ENCODE measurements at places on chromosomes 2 and 18. TPM values are rescaled to one million over a fixed set of nuclear protein-coding genes. Genes with fewer than 3 reads are reported as not detected.

GRCh38 chr2:223959688-223960087 lies 2.4 kb downstream of the MRPL44 start:
- no peak for DNase-seq

- DNase-seq = no peak
These were observed 686.5 kb downstream of the EPHA4 start for GRCh38 chr2:220885593-220885992.

GRCh38 chr2:103176294-103176915 lies 414.6 kb downstream of the TMEM182 start:
- no peak for DNase-seq

- no peak for DNase-seq
These were observed 15.2 kb downstream of the GKN2 start for GRCh38 chr2:68937346-68938055.

GRCh38 chr2:127721311-127721977 lies 20.1 kb downstream of the SFT2D3 start:
- no peak for DNase-seq

DNA sequence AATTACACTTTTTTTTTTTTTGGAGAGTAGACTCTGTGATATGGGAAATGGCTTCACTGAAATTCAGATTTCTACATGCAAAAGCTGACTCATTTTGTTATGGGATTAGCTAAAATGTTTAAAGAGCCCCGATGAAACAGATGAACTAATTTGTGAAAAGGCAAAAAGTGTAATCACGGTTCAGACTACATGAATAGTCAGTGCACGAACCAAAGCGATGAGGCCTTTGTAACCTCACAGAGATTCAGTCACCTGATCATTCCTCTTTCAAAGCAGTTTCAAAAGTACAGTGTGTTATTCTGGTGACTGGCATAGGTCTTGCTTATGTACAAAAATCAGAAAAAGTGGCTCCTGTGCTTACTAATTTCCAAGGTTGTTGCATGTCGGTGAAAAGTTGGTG lies 44.6 kb downstream of the TGIF1 start:
- no peak for DNase-seq

- no peak for DNase-seq
These were observed 213.0 kb upstream of the SETBP1 start for GRCh38 chr18:44467718-44468117.

DNA sequence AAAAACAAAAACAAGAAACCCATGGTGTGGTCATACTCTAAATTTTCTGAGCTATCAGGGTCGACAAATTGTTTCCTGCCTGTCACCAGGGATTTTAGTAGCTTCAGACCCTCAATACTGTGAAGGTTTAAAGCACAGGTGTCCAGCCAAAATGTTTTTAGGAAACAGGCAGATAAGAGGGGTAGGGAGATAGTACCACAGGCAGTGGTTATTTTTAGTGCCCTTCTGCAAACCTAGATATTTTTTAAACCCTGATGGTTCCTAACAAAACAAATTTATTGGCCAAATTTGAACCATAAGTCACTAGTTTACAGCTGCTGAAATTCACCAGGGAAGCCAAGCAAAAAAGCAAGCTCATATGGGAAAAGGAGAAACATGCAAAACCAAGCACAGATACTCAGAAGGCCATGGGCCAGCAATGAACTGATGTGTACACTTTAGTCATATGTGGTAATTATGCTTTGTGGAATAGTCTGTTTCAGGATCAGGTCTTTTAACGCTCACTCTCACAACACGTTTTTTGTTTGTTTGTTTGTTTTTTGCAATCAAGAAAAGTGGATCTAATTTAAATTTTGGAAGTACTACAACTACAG lies 156.8 kb upstream of the STK17B start:
- DNase-seq = no peak

- DNase-seq = no peak
These were observed 47.5 kb upstream of the SPATS2L start for GRCh38 chr2:200258881-200259576.

DNA sequence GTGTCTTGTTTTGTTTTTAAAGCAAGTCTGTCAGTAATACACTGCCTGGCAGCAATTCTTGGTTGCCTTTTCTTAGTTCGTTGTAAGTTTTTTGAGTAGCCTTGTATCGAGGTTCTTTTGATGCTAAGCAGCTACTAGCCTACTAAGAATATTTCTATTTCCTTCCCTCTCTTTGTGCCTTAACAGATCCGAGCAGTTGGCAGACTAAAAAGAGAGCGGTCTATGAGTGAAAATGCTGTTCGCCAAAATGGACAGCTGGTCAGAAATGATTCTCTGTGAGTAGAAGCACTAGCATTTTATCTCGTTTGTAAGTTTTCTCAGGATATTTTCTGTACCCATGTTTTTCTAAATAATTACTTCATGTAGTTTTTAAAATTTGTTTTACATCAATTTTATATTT lies 15.1 kb downstream of the MFF start:
- DNase-seq = no peak

DNA sequence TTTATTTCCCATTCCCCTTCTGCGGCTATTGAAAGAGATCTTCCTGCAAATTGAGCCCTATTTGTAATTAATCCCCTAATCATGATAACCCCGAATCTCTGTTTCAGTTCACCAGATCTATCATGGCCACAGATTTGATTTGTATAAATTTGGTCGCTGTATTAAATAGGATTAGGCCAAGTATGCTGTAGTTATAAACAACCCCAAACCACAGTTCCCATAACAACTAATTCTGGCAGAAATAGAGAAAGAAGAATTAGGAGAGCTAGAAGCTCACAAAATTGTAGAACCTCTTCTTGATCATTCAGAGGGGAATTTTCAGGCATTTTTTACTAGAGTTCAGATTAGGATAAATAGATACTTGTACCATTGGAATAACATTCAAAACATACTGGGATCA lies 433.7 kb upstream of the TNP1 start:
- DNase-seq = no peak

DNA sequence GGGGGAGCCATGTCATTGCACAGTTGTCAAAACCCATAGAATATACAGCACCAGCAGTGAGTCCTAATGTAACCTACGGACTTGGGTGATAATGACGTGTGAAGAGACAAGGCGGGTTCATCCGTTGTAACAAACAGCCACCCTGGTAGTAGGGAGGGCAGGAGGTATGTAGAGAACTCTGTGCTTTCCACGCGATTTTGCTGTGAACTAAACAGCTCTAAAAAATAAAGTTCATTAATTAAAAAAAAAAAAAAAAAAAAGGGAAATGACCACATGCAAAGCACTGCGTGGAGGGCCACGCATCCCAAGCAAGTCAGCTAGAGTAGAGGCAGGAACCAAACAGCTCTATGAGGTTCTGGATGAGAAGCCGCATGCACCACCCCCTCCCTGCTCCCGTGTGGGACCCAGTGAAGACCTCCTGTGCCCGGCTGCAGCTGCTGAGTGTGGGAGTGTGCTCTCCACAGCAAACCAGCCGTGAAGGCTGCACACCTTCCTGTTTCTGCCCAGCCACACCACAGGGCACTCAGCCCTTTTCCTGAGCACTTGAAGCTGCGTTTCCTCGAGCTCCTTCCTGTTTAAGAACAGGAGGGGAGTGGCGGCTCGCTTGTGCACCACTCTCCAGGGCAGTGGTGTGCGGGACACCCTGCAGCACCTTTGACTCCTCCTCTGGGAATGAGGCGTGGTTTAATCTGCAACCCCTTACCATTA lies 65.6 kb downstream of the ODC1 start:
- no peak for DNase-seq

GRCh38 chr2:224038049-224038829 lies 847 bp downstream of the SERPINE2 start:
- DNase-seq = no peak

DNA sequence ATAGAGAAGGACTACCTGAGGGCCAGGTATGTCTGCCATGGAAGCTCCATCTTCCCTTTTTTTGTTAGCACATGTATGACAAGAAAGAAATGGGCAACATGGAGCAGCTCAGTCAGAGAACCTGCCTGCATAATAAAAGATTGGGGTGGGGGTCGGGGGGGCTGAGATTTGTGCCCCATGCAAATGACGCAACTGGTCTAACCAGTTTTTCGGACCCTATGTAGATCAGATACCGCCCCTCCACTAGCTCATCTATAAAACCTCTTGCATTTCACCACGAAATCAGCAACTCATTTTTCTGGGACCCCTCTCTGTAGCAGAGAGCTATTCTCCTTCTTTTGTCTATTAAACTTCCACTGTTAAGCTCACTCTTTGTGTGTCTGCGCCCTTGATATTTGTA lies 657.2 kb downstream of the ERBB4 start:
- no peak for DNase-seq

DNA sequence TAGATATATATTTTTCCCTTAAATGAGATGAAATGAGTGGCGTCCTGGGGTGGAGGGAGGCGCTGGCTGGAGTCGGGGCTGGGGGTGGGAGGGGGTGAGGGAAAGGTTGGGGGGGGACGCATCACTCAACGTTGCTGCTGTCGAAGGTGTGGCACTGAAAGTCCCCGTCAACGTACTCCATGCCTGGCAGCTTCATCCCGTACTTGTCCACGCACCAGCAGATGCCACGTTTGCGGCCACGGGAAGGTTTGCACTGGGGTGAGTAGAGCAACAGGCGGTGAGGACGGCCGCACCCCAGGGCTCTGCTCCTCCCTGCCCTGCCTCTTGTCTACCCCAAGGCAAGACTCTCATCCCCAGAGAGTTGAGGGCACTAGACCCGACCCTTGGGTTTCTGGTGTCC lies 18.7 kb downstream of the IGFBP5 start:
- no peak for DNase-seq

GRCh38 chr2:161415987-161416707 lies at the start of gene TBR1:
TSS of gene TBR1 (plus strand) at chr2:161416297. CDS start at chr2:161416411, 114 bp downstream.
- DNase-seq = no peak

DNA sequence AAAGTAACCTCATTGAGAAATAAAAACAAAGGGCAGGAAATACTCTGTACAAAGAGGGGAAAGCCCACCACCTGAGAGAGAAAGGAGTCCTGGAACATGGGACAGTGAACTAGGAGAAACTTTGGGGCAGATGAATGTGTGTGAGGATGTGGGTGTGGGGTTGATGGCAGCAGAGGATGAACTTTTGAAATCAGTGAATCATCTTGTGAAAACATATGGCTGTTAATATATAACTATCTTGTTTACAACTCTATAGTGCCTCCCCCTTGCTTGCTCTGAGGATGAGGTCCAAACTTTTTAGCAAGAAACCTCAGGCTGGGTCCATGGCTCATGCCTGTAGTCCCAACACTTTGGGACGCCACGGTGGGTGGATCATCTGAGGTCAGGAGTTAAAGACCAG lies 171.8 kb upstream of the LHCGR start:
- DNase-seq = no peak

- DNase-seq = no peak
These were observed 3.4 kb downstream of the CCDC93 start for GRCh38 chr2:118010473-118010872.

- DNase-seq = peak; percentile 57
These were observed 37.6 kb downstream of the SMAD7 start for GRCh38 chr18:48913201-48913600.

DNA sequence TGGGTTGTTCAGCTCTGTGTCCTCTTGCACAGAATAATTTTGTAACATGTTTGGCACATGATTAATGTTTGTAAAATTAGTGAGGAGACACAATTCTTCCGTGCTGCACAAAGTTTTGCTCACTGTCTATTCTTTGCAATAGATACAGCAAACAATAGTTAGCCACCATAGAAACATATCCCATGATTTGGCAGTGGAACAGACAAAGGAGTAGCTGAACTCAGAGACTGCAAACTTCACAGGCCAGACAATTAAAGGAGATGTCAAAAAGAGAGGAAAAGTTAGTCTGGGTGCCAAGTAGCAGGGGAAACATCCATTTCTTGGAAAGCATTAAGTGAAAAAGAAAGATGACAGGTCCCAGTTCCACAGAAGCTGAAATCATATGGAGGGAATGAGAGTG lies 267.4 kb upstream of the NRXN1 start:
- DNase-seq = no peak

DNA sequence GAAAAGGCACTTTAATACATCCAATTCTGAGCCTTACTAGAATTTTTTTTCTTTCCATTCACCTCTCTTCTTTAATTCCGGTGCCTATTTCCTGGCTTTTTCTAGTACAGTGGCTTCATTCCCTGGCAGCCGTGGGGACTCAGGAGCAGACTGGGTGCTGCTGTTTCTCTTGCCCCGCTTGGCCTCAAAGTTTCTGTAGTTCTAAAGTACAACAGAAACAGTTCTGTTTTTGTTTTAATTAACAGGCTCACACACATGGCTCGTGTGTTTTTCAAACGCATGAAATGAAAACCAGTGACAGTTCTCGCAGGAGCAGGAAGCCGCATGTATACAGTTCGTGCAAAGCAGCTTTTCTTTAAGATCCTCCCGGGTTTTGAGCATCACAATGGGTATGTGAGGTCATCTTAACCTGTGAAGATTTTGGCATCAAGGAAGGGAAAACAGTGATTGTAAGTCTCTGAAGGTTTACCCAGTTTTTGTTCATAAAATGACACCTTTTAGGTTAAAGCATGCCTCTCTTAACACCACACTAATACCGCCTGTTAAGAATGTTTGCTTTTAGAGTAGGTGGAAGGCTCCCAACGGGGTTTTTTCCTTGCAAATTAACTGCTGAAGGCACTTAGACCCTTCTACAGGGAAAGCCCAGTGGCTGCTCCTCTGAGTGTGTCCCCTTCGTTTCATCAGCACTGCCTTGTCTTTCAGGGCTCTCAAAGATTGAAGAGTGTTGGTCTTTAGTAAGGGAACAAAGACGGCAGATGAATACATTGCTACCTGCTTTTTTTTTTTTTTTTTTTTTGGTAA lies 5.8 kb downstream of the FZD7 start:
- no peak for DNase-seq

DNA sequence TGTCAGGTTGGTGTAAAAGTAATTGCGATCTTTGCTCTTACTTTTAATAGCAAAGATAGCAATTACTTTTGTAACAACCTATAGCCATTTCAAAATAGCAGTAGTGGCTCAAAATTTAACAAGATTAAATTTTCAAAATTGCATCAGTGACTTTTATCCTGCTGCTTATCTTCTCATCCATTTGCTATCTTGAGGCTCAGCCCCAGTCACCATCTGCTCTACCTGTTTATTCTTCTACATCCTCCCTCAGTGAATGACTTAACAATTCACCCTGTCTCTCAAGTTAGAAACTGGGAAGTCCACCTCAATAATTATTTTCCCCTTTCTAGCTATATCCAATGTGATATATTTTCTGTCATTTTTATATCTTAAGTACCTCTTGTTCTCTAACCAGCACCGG lies 148.6 kb upstream of the ZNF804A start:
- DNase-seq = no peak

Gene DPYSL5
- 0.19 TPM for total RNA-seq

Gene AQP4
- total RNA-seq = 0.75 TPM

Gene PRR30
- not detected for total RNA-seq

Gene ELOA2
- total RNA-seq = not detected

Gene UGT1A3
- total RNA-seq = not detected

Gene RGPD4
- total RNA-seq = 0.19 TPM

Gene TTN
- 4,176 TPM for total RNA-seq

Gene IL1B
- 0.48 TPM for total RNA-seq

Gene C2orf68
- 26.3 TPM for total RNA-seq

Gene IGFBP5
- total RNA-seq = 191 TPM

Gene PLEK
- 3.7 TPM for total RNA-seq

Gene SKOR2
- total RNA-seq = not detected

Gene ARHGAP25
- total RNA-seq = 5.2 TPM

Gene RAB17
- 3.5 TPM for total RNA-seq
